ENCODE measurements at places on chromosomes 1 and 21. TPM values are rescaled to one million over a fixed set of nuclear protein-coding genes. Genes with fewer than 3 reads are reported as not detected.
A peak's percentile ranks its signal among the peaks of the same experiment; 100 is the strongest.

- no peak for DNase-seq
These were observed 2.3 kb downstream of the EGLN1 start for GRCh38 chr1:231419738-231420298.

The CELA2A gene
- total RNA-seq = not detected

DNA sequence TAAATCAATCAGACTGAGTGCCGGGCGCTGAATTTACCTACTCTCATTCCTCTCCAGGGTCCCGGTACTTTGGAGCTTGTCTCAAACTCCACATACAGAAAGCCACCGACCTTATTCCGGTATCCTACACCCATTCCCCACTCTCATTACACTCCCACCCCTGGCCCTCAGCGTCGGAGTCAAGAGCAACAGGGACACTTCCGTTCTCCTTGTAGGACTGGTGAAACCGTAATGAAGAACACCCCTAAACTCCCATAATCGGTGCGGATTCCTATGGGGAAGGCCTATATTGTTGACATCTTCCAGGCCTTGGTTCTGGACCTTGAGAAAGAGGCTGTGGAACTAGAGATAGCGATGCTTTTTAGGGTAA lies 798 bp downstream of the ZBED6 start:
- peak; percentile 34 for DNase-seq

DNA sequence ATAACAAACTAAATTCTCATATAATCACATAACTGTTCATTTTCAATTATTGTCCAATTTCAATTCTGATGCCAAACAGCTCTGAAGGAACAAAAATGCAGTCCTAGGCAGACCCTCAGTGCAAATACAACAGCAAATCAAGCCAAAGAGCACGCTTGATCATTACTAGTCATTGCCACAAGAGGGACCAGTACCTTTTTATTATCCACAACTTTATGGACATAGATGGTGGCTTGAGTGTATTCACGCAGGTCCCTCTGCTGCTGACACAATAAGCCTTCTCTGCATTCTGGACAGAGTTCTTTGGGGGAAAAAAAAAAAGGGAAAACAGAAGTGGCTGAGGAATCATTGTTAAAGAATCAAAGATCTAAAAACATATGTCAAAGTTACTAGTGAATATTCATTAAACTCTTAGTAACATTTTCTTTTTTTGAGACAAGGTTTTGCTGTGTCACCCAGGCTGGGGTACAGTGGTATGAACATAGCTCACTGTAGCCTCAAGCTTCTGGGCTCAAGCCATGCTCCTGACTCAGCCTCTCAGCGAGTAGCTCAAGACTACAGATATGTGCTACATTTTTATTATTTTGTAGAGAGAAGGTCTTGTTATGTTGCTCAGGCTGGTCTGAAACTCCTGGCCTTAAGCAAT lies 34.3 kb upstream of the RAP1GAP start:
- no peak for DNase-seq

GRCh38 chr1:51236531-51237350 lies 668 bp downstream of the RNF11 start:
- DNase-seq = peak; percentile 43

The HYI gene
- 18.7 TPM for total RNA-seq

DNA sequence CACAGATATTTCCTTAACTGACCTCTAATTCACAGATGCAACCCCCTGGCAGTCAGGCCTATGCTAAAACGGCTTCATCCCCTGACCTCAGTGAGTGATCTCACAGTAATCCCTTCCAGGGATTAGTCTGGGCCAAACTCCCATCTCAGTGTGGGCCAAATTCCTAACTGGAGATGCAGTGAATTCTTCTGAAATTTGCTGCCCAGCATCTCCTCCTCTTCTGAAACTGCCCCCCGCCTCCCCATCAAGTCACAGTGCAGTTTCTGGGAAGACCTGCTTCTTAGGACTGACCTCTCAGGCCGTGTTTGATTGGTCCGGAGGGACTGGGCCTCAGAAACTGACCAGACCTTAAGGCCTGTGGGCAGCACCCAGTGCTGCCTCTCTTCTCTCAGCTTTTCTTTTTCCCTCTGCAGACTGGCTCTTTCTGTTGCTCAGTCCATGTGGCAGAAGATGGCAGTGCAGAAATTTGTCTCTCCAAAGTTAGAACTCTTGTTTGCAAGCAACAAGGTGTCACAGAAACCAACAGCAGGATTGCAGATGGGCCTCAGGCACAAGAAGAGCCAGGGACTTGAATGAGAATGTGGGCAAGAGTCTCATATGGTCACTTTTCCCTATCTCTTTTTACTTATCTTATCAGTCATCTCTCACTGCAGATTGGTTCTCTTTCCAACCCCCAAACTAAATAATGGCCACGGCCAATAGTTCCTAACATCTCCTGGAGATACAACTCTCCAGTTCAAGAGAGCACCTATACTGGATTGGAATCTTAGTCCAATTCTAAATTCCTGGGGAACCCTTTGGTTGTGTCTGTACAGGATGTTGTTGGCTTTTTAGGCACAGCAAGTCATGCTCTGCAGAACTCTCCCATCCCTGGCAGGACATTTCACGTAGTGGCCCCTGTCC lies 95.5 kb upstream of the RALGPS2 start:
- no peak for DNase-seq

DNA sequence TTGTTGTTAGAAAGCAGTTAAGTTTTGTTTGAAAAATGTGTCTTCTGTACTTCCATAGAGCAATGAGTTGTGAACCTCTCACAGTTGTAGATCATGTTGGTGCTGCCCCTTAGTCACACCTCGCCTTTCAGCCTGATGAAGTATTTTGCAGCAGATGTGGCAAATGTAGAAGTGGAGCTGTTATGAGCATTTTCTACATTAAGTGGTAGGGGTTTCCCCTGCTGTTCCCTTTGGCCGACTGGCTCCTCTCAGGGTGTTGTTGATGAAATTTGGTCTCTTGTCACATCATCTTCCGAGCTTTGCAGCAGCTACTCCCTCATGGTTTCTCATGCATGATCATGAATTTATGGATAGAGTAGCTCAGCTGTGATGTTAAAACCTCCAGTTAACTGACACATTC lies 33.6 kb upstream of the DENND1B start:
- DNase-seq = no peak

DNA sequence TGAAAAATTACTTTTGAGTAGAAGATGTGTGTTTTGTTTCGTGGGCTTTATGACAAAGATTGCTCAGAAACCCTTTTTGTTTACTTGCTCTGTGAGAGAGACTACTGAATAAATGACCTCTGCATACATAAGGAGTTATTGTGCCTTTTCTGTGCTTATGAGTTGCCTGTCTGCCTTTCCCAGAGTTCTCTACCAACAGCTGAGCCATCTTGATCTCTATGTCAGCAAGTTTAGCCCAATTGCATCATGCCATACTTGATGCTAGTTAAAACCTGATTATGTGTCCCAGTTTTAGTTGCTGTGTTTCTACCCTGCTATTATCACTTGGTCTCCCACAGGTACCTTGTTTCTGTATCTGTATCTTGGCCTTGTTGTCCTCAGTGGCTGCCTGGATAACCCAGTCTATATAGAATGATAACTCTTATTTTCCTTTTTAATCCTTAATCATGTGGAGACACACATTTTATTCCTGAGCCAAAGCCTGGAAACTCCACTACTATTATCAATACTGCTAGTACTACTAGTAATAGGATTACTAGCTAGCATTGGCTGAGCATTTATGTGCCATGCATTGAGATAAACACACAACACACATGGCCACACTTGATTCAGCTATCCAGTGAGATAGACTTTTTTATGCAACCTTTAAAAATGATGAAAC lies 28.7 kb upstream of the GNG12 start:
- DNase-seq = no peak

- DNase-seq = no peak
These were observed 6.6 kb upstream of the TMEM167B start for GRCh38 chr1:109083923-109084322.

- peak; percentile 7 for DNase-seq
These were observed 11.9 kb upstream of the LRRC3 start for GRCh38 chr21:44443291-44443890.

The LRRC8B gene
- 17.7 TPM for total RNA-seq

GRCh38 chr1:26189331-26189730 lies 1.1 kb upstream of the CATSPER4 start:
- DNase-seq = no peak

The REN gene
- not detected for total RNA-seq

The EFNA3 gene
- total RNA-seq = 14.6 TPM
